ENCODE measurements at places on chromosomes 5 and 9.

- no peak for DNase-seq
These were observed 23.9 kb downstream of the SLC35A4 start for GRCh38 chr5:140588311-140589070.

DNA sequence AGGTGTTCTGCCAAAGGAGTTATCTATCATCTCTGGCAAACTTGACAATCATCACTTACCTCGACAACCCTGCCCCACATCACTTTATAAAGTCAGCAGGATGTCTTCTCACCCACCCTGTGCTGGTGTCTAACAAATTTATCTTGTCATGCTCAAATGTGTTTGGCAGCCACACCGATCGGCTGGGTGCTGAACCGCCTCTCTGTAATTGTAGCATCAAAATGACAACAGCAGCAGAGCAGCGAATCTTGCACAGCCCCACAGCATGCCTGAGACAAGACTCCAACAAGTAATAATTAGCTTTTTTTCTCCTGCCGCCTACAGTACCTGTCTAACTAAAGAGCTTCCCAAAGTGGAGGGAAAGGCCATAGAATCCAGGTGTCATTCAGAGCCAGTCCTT lies 176.2 kb downstream of the NR3C1 start:
- DNase-seq: no peak

DNA sequence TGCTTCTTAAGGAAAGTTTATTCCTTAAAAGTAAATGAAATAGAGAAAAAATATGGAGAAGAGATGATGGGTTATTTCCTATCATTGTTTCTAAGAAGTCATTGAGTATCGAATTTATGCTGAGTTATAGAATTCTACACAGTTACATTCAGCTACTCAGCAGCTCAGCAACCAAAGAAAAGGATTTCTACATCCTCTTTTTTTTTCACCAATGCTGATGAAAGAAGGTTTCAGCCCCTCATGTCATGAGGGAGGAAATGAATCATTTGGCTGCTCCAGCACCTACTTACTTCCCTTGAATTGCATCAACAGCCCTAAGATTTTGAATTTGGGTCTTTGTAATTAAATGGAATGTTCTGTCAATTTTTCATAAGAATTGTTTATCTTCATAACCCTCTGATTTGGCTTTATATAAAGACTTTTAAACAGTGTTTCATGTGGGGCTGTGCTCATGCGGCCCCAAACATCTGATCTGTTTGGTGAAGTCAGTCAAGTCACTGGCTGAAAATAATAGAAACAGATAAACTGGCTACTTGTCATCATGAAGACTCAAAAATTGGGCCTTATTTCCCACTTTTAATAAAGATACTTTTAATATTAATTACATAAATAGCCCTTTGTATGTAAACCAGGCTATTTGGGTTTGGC lies 18.5 kb upstream of the SNX2 start:
- DNase-seq: no peak

DNA sequence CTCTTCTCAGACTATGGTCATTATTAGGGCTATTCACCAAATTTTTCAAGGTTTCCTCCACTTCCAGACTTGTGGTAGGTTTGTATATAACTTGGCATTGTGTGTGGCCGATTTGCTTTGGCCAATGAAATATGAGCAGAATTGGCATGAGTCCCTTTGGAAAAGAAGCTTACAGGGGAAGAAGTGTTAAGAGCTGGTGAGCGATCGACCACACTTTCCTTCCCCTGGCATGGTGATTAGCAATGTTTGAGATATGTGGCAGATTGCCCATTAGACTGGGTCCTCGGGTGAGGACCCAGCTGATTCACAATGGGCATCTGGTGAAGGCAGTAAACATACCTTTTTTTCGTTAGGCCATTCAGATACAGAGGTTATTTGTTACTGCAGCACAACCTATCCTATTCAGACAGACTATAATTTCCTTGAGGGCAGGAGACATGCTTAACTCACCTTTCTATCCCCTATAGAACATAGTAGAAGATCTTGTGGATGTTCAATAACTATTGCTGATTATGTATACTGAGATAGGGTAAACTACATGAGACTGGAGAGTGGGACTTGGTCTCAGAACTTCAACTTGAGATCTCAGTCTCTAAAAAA lies 62.8 kb upstream of the KLF9 start:
- no peak for DNase-seq

DNA sequence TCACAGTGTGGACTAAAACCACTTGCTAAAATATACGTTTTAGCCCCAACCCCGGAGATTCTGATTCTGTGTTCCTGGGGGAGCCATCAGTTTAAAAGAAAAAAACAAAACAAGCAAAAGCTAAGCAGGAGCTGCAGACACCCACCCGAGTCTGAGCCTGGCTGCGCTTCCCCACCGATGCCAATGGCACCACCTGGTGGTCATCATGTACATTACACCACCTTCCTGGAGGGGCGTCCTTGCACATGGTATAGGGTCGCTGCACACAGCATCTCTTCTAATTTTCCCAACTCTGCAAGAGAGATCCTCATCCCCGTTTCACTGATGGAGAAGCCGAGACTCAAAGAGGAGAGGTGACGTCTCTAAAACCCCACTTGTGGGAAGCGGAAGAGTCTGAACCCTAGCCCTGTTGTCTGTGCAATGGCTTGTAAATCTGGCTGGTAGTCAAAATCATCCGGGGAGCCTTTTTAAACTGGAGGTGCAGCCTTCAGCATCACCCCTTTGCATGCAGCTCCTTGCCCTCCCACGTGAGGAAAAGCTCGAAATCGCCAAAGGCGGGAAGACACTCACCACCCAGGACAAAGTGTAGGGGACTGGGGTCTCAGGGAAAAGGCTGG lies 23.1 kb upstream of the CNOT6 start:
- DNase-seq: peak; percentile 31

GRCh38 chr9:529731-530130 lies 311.8 kb upstream of the DMRT1 start:
- no peak for DNase-seq

DNA sequence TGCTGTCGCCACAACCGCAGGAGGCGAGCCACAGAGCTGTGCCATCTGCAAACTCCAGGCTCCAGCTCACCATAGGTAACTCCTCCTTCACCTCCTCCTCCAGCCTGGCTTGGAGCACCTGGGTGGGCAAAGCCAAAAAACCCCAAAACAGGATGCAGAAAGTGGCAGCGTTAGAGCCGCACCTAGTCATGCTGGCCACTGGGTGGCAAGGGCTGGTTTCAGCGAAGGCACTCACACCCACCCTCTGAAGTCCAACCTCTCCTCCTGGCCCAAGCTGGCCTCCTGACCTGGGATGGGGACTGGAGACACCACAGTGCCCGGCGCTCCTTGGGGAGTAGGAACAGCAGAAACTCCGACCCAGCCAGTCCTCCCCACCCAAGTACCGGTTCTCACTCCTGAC lies 28.7 kb upstream of the ZNF354B start:
- no peak for DNase-seq

DNA sequence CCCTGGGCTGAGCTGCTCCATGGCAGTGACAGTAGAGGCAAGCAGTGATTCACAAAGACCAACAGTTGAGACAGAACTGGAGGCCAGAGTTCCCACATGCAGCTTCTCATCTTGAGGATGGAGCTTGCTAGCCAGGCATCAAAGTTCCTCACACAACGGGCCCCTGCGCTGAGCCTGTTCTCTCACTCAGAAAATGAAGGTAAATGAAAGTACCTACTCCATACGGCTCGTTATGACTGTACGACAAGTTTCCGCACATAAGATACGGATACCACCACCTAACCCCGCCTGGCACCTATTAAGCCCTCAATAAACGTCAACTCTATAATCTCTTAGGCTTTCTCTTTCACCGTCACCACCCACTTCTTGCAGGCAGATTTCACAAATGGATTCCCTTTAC lies 12.9 kb downstream of the NOL6 start:
- no peak for DNase-seq

DNA sequence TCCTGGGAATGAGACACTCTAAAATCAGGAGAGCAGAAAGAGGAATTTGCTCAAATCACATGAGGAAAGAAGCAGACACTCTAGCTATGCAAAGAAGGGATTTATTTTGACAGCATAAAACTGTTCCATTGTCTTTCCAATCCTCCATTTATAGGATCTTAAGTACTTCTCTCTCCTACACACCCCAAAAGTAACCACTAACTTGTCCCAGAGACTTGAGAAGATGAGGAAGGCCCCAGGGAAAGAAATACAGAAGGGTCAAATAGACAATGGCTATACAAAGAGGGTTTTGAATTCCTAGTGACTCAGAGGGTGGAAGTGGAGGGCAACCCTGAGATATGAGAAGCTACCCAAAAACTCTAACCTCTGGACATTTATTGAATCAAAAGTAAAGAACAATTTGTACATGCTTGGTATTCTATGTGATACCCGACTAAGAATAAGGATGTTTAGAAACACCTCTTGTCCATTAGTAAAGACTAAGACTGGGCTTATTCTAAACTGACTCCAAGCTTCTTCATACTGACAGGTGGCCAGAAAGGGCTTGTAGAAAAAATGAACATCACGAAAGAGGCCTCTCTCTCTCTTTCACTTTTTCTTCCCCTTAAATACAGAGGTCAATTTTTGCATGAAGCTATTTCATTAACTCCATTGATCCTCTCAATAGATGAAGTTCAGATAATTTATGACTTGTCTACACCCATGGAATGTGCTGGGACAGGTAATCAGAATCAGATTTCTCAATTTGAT lies 20.6 kb downstream of the DMAC1 start:
- DNase-seq: no peak

- no peak for DNase-seq
These were observed 19.7 kb downstream of the UBAC1 start for GRCh38 chr9:135941288-135941995.

- DNase-seq: no peak
These were observed 35.8 kb upstream of the SHISAL2B start for GRCh38 chr5:64654561-64654938.

- DNase-seq: no peak
These were observed 43.4 kb upstream of the SLC9A3 start for GRCh38 chr5:567664-568060.

GRCh38 chr9:122922713-122923112 lies 8.6 kb downstream of the ZBTB26 start:
- DNase-seq: no peak

DNA sequence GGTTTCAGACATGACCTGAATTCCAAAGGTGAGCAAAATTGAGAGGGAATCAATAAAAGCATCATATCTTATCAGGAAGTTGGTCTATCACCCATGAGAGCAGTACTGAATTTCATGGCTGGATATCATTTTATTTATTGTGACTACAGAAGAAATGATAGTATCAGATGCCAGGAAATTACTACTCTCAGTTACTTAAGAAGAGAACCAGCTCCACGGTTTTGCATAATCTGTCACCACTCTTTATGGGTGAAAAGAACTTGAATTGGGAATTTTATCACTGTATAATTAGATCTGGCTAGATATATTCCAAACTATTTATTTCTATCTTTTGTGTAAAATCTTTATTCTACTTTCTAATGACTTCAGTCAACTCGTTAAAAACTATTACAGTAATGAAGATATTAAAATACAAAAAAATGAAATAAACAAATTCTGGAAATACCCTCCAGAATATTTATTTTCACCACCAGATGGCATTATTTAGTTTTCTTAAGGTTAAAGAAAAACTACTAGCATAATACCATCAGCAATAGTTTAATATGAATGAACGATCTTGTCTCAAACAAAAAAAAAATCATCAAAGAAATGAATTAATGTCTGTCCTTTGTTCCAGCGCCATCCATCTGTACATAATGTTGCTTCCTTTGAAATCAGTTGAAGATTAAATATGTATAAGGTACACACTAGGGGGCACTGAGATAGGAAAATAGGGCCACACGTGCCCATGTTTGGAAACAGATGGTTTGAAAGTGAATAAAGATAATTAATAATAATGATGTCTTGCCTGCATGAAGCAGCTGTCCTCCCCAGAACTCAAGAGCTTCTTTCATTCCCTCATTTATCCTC lies 84.7 kb upstream of the SLCO6A1 start:
- no peak for DNase-seq

DNA sequence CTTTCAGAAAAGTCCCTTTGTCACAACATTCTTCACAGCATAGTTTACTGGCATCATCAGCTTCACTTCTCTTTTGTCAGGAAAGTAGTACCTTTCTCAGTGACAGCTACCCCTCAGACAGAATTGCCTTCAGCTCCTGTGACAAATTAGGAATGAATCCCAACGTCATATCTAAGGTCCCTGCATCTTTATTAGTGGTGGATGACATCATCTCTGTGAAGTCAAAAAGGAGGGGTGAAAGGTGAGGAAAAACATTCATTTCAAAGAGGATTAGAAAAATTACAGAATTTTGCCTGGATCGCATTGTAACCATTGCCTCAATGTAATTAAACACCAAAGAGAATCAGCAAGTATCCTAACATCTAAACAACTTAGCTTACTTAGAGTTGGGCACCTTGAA lies 7.9 kb upstream of the INSL6 start:
- no peak for DNase-seq

- DNase-seq: no peak
These were observed 344.6 kb downstream of the OSTF1 start for GRCh38 chr9:75432888-75433287.

- DNase-seq: no peak
These were observed 140.2 kb upstream of the MYO10 start for GRCh38 chr5:17076272-17076671.

- no peak for DNase-seq
These were observed 38.0 kb downstream of the PALM2AKAP2 start for GRCh38 chr9:109817846-109818472.

DNA sequence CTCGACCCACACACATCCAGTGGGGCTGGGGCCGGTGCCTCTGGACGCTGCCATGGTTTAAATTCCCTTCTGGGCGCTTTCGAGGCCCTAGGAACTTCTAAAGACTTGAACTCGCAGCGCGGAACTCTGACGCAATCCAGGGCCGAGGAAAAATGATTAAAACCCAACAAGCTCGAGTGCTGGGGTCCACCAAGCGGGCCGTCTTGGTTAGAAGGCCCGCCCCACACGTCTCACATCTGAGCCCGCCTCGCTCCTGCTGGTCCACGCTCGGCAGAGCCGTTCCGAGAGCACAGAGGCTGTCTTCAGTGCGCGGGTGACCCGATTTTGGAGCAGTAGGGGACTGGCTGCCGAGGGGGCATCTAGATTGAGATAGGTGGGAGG lies 1.5 kb downstream of the CRHBP start:
- no peak for DNase-seq

GRCh38 chr9:127999461-127999860 lies 18.7 kb upstream of the EEIG1 start:
- no peak for DNase-seq
